H1 (cell line): ENCODE measurements at places on chromosomes 7 and 10.

GRCh38 chr7:101644879-101645278 is 15.8 kb upstream of the MYL10 start:
- H3K27ac ChIP-seq = no peak overlapping the region
- no peak overlapping the region for H3K4me3 ChIP-seq
- H3K4me1 ChIP-seq = no peaks in the 10 kb centered on the region; the same call in 1 of the 2 replicates
- H3K27me3 ChIP-seq = no peaks in the 10 kb centered on the region
- no peak for DNase-seq

DNA sequence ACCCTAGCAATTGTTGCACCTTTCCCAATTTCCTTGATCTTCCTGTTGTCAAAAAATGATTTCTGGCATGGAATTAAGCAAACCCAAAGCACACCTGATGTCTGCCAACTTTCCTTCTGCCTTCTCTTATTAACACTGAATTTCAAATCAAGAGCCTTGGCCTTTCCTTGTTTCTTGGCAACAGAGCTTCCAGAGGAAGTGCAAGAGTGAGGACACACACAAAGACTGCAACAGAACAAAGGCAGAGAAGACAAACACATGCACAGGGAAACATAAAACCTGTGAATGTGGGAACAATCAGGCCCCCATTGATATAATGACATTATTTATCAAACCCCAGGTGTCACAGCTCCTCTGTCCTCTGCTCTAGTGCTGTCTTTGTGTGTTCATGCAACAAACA is 73.0 kb upstream of the IL6 start:
- no peaks in the 10 kb centered on the region for H3K27me3 ChIP-seq
- H3K4me3 ChIP-seq = no peak overlapping the region
- no peaks in the 10 kb centered on the region for H3K4me1 ChIP-seq
- no peak overlapping the region for H3K27ac ChIP-seq

GRCh38 chr10:66398669-66399068 is 527.2 kb upstream of the LRRTM3 start:
- no peak for DNase-seq
- H3K27ac ChIP-seq = no peak overlapping the region
- H3K4me1 ChIP-seq = no peaks in the 10 kb centered on the region
- H3K27me3 ChIP-seq = no peaks in the 10 kb centered on the region

DNA sequence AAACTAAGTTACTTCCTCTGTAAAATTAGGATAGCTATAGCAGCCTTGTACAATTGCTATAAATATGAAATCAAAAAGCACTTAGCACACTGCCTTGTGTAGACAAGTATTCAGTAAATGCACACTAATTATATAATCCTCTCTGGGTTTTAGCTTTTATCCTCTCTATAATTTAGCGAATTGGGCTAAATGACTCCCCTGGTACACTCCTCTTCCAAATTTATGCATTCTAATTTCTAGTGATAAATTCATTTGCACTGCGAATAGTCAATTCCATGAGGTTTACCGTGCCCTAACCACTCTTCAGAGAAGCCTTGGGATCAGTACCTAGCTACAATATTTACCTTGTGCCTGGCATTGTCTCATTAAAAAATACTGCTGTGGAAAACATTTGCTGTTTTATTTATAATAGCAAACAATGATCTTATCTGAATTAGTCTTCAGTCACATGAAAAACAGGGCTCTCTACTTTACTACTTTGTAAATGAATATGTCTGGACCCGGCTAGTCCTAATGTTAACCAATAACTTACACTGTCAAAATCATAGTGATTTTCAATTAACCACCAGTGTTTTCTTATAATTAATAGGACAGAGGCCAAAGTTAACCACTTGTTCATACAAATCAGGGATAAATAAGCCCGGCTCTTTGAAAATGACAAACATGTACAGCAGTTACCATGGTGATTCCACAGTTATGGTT is 577.9 kb downstream of the IPMK start:
- H3K27ac ChIP-seq = no peak overlapping the region
- no peaks in the 10 kb centered on the region for H3K4me1 ChIP-seq
- H3K36me3 ChIP-seq = no peaks in the 10 kb centered on the region
- no peak for DNase-seq
- H3K4me3 ChIP-seq = no peak overlapping the region
- no peaks in the 10 kb centered on the region for H3K27me3 ChIP-seq

GRCh38 chr10:76733441-76733936 is 904.1 kb downstream of the KCNMA1 start:
- no peak overlapping the region for H3K4me3 ChIP-seq
- H3K4me1 ChIP-seq = 0 out of 2 replicates have a peak, but pooled peaks cover under 1% of the 10 kb centered on the region
- H3K27me3 ChIP-seq = no peaks in the 10 kb centered on the region
- H3K27ac ChIP-seq = no peak overlapping the region
- H3K36me3 ChIP-seq = no peaks in the 10 kb centered on the region
